Common myeloid progenitor, CD34-positive (primary cell): ENCODE measurements at places on chromosomes 6 and 20.

DNA sequence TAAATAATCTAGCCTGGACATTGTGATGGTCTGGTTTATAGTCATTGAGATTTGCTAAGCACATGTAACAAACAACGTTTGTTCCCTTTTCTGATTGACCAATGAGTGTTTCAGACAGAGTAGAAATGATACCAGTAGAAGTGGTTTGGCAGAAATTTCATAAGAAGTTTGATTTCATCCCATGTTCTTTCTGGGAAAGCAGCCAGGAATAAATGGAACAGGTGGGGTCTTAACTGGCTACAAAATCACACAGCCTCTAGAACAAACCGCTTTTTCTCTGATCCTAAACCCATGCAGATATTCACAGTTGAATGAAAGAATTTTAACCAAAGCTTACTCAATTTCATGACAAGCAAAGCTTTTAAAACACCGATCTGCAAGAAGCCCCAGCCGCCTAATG is 227.5 kb downstream of the UST start:
- DNase-seq = no peak

- DNase-seq = no peak
Measured at GRCh38 chr6:1790684-1791083, 181.0 kb downstream of the FOXC1 start.

- DNase-seq = no peak
Measured at GRCh38 chr20:59701236-59701635, 96.9 kb downstream of the PHACTR3 start.

- peak; percentile 63 for DNase-seq
Measured at GRCh38 chr6:84773431-84774156, 9.2 kb upstream of the TBX18 start.

DNA sequence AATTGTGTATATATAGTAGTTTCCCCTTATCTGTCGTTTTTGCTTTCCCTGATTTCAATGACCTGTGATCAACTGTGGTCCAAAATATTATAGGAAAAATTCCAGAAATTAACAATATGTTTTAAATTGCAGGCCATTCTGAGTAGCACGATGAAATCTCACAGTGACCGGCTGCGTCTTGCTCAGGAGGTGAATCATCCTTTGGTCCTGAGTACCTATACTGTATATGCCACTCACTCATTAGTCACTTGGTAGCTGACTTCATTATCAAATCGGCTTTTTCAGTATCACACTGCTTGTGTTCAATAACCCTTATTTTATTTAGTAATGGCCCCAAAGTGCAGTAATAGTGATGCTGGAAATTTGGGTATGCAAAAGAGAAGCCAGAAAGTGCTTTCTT is 728.3 kb upstream of the EYS start:
- DNase-seq = no peak

DNA sequence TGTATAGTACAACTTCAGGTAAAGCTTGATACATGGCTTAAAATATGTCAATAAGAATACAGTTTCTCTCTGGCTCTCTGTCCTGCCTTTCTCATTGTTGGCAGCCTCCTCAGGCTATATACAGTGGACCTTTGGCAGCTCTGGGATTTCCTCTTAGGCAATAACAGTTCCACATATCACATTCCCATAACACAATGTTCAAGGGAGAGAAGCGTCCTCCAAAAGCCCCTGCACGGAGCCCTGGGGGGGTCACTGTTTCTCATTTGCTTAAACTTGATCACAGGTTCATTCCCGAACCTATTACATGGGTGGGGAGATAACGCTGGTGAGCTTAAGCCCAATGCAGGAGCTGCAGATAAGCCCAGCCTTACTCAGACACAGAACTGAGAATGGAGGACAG is 4.4 kb upstream of the FLRT3 start:
- no peak for DNase-seq

GRCh38 chr20:54237116-54237943 is 29.4 kb downstream of the PFDN4 start:
- no peak for DNase-seq

DNA sequence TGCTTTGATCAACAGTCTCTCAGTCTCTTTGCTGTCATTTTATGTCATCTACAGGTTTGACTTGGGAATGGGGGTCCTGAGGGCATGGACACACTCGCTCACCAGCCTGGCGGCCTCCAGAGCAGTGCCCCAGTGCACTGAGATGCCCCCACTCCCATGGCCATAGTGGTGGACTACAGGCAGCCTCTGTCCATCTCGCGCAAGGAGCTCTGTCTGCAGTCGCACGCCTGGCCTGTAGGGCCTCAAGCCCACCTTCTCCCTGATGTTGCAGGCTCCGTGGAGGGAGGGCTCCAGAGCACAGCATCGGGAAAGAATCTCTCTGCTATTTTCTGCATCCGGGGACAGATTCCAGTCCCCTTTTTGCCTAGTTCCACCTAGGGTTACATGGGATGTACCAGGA is 22.6 kb downstream of the DDO start:
- no peak for DNase-seq

DNA sequence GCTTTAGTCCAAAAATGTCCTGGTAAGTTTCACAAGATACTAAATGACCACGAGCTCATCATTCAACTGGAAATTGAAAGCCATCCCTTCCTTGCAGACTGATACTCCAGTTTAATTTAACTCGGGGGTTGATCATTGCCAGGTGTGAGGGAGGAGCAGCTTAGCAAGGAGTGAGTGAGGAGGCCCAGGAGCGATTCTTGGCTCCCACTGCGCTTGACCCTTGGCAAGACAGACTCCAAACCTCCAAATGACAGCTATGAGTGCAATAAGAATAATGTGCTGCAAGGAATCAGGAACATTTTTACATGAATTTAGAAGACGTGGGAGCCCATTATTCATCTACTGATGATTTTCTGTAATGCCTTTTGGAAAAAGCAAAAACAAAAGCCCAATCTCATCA is 64.9 kb downstream of the LAMA4 start:
- DNase-seq = no peak

GRCh38 chr20:6070829-6071695 is 17.2 kb upstream of the LRRN4 start:
- DNase-seq = peak; percentile 30

GRCh38 chr6:33296797-33297405 is 1.8 kb downstream of the RGL2 start:
- DNase-seq = no peak

DNA sequence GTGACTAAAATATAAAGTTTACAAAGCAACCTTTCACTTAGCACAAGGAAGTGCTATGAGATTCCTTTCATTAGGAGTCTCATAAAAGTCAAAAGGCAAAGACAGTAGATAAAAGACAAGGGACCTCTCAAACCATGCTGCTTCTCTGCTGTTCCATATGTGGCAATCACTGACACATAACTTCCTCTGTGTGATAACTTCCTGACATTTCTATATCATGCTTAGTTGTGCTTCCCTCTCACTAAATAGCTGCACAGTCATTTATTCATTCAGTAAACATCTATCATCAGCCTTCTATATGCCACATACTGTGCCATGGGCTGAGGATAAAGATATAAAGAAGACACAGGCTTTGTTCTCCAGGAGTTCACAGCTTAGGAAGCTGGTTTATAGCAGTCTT is 214.8 kb upstream of the GRIK2 start:
- no peak for DNase-seq

- DNase-seq = no peak
Measured at GRCh38 chr20:58895448-58896180, 43.1 kb downstream of the GNAS start.

- DNase-seq = no peak
Measured at GRCh38 chr6:92069781-92070180, 1349.6 kb downstream of the EPHA7 start.

DNA sequence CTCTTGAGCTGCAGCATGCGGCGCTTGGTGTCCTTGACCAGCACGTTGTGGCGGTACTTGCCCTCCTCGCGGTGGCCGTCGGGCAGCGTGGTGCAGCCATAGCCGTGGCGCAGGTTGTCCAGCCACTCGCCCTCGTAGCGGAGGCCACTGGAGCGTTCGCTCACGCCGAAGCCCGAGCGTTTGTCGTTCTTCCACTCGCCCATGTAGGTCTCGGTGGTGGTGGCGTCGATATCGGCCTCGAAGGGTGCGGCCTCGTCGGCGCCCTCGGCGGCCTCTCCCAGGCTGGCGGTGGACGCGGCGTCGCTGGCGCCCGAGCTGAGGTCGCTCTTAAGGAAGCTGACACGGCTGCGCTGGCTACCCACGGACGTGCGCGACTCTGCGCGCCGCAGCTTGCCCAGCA is 27.3 kb downstream of the JPH2 start:
- no peak for DNase-seq

GRCh38 chr6:37517411-37517812 is 17.7 kb upstream of the CCDC167 start:
- DNase-seq = peak; percentile 97

DNA sequence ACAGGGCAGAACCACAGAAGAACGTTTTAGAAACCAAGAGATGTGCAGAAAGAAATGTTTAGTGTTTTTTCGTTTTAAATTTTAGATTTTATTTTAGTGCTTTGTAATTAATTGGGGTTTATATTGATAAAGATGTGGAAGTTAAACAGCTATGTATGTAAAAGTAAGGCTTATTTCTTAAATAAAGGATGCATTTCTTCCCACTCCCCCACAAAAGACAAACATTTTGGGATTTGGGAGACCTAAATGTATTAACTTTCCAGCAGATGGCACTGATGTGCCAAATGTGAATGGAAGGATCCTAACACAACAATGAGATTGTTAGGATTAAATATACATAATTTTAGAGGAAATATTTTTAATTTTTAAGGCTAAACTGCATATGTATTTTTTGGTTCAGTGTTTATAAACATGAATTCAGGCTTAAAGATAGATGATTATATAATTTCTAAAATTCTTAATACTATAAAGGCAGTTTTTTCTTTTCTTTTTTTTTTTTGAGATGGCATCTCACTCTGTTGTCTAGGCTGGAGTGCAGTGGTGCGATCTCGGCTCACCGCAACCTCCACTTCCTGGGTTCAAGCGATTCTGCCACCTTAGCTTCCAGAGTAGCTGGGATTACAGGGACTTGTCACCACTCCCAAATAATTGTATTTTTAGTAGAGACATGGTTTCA is 12.0 kb downstream of the PFDN4 start:
- DNase-seq = peak; percentile 36

DNA sequence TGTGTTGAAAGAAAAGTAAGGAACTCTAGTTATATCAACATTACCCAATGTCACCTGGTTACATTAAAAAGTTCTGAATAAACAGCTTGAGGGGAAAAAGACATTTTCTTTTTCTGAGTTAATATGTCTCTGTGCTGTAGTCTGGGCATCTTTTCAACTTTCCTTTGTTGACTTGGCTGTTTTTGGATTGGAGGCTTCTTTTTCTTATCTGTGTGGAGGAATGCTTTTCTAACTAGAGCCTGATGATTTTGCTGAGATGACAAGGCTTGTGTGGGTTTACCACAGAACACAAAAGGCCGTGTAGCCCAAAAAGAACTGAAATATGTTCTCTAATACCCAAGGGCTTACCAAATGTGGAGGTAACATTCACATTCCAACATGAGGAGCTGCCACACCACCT is 161.8 kb downstream of the KCNQ5 start:
- DNase-seq = no peak

- DNase-seq = no peak
Measured at GRCh38 chr20:20814685-20815084, 102.2 kb upstream of the RALGAPA2 start.

DNA sequence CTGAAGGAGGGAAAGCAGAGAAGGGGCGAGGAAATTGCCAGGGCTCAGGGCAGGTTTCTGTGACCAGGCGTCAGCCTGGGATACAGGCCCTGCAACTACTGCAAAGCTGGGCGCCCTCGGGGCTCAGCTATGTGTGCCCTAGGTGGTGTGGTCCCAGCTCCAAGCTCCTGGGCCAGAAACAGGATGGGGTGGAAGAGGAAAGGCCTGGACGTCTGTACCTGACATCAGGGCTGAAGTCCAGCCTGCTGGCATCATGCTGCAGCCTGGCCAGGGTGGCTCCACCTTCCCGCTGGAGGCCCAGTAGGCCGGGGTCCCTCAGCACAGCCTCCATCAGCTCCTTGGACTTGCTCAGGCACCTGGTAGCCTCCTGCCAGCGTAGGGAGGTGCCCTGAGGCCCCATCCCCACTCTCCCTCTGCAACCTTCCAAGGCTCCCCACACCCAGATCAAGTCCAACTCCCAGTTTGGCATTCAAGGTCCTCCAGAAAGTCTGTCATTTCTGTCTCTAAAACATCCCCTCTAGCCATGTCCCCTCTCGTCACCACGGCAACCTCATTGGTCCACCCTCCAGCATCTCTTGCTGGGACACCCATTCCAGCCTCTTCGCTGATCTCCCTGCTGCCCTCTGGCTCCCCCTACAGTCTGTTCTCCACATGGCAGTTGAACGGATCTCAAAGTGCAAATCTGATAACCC is 38.2 kb downstream of the KIAA1755 start:
- peak; percentile 58 for DNase-seq

DNA sequence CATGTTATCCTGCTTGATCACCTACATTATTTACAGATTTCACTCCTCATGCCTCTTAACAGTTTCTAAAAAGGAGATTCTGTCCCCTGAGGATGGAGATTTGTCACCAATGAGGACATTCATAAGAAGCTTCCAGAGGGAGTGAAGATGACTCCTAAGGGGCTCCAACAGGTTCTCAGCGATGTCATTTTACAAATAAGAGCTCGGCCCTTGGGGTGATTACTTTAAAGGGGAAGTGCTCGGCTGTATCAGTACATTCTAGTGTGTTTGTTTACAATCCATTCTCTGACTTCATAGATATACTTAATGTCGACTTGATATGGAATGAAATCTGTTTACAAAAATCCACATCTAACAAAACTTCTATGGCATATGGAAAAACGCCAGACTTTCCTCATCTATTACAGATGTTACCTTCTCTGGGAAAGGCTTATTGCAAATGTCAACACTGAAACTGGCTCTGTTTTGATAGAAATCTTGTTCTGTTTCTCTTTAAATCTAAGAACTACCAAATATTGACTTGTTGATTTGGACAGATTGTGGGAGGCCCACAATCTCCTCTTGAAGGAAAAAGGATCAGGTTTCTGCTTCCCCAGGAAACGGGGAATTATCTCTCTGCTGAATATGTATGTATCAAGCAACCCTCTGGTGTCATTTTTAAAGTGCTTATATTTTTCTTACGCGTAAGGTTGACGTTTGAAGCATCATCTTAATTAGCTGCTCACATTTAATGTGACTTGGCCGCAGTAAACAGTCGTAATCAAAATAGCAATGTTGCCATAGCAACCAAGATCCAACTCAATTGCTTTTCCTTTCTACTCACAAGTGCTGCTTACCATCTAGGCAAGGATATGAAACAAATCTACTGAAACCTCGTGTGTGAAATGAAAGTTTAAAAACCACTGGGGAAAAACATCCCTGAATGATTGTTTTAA is 95.7 kb downstream of the SHLD1 start:
- DNase-seq = no peak

- no peak for DNase-seq
Measured at GRCh38 chr6:44564906-44565524, 177.5 kb downstream of the CDC5L start.

GRCh38 chr6:74568861-74569260 is 637.0 kb downstream of the COL12A1 start:
- no peak for DNase-seq

DNA sequence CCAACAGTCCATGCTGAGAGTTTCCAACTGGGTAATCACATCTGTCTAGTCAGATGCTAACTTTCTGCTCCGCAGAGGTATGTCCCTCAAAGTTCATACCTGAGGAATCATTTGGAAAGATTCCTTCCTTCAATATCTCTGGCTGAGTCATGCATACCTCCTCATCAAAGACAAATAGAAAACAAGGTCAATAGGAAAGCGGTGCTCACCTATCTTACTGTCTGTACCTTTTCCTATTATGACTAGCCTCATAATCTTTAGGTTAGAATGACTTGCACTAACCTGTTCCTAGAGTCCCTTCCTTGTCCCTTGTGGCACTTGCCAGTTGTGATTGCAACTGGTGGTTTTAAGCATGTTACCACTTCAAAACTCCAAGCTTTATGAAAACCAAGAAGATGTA is 78.2 kb upstream of the PTPRK start:
- DNase-seq = no peak

GRCh38 chr20:61437280-61438206 is 185.5 kb downstream of the CDH4 start:
- DNase-seq = peak; percentile 1
